ENCODE measurements at places on chromosomes 12 and 14.

GRCh38 chr12:55818140-55818728 lies 393 bp downstream of the ORMDL2 start:
- DNase-seq = no peak

DNA sequence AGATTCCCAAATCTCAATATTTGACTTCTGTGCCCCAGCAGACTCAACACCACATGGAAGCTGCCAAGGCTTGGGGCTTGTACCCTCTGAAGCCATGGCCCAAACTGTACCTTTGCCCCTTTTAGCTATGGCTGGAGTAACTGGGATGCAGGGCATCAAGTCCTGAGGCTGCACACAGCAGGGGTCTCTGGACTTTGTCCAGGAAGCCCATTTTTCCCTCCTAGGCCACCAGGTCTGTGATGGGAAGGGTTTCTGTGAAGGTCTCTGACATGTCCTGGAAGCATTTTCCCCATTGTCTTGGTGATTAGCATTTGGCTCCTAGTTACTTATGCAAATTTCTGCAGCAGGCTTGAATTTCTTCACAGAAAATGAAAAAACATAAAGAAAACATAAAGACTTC lies 762.3 kb downstream of the GALC start:
- no peak for DNase-seq

GRCh38 chr12:119208626-119209061 lies 29.9 kb downstream of the HSPB8 start:
- DNase-seq = no peak

DNA sequence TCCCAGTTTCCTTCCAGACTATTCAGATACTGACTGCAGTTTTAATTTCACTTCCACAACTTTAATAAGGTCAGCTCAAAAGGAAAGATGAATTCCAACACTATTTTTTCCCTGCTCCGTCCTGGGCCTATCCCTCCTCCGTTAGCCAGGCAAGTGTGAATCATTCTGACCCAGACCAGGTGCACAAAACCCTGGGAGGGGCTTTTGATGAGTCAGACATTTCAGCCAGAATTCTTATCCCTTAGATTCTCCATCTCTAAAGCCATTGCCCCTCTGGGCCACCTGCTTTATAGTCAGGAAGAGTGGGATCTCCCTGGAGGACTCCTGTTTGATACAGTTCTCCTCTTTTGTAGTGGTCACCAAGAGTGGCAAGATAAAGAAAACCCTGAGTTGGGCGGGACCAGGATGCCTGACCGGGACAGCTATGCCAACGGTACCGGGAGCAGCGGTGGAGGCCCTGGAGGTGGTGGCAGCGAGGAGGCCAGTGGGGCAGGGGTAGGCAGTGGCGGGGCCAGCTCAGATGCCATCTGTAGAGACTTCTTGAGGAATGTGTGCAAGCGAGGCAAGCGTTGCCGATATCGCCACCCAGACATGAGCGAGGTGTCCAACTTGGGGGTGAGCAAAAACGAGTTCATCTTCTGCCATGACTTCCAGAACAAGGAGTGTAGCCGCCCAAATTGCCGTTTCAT lies 2.2 kb downstream of the ZC3H10 start:
- no peak for DNase-seq

DNA sequence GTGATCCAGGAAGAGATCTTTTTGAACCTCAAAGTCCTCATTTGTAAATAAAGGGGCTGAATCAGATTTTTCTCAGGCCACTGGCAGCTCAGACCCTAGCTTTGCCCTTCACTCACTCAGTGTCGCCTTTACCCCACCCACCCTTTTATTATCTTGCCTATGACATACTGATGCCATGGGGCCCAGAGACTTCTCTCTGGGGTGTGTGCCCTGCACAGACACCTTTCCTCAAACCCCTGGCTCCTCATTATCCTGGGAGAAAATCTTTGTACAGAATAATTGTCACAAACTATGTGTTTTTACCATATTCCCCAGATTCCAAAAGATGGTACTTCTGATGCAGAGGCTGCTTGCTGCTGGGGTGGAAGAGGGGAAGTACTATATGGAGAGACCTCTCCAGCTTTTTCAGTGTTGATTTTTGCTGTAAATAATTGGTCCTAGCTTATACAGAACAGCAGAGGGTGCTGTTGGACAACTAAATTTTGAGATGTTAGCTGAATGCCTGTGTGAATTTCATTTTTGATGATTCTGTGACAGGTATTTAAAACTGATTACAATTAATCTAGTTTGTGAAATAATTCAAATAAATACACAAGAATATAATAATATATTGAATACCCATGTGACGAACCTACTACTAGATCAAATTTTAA lies 53.9 kb upstream of the DCD start:
- DNase-seq = no peak

GRCh38 chr12:23831739-23832138 lies 117.7 kb downstream of the SOX5 start:
- no peak for DNase-seq

DNA sequence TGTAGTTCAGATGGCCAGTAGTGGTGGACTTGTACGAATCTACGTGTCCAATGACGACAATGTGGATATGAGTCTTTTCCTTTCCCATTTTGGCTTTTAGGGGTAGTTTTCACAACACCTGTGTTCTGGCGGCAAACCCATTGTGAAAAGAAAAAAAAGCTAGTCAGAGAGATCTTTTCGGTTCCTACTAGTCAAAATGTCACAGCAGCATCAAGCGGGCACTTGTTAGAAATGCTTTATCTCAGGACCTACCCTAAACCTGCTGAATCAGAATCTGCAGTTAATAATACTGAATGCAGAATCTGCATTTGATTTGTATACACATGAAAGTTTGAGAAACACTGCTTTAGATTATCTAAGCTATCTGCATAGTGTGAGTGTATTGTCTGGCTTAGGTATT lies 18.3 kb downstream of the AEBP2 start:
- no peak for DNase-seq

DNA sequence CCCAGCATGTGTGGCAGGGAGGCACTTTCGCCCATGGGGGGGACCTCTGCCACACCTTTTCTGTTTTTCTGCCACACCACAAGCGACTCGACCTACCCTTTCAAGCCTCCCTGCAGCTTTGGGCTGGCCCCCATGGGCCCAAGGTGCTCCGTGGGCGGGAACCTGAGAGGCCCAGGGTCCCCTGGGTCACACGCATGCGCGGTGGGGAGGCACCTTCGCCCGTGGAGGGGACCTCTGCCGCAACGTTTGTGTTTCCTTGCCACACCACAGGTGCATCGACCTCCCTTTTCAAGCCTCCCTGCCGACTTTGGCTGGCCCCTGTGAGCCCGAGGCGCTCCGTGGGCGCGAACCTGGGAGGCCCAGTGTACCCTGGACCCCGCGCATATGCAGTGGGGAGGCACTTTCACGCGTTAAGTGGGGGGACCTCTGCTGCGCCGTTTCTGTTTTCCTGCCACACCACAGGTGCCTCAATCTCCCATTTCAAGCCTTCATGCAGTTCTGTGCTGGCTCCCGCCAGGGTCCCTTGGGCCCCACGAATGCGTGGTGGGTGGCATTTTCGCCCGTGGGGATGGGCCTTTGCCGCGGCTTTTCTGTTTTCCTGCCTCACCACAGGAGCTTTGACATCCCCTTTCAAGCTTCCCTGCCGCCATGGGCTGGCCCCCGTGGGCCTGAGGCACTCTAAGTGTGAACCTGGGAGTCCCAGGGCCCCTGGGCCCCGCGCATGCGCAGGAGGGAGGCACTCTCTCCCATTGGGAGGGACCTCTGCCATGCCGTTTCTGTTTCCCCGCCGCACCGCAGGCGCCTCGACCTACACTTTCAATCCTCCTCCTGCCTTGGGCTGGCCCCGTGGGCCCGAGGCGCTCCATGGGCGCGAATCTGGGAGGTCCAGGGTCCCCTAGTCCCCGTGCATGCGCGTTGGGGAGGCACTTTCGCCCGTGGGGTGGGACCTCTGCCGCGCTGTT lies 332.2 kb downstream of the ALG10 start:
- DNase-seq = no peak

DNA sequence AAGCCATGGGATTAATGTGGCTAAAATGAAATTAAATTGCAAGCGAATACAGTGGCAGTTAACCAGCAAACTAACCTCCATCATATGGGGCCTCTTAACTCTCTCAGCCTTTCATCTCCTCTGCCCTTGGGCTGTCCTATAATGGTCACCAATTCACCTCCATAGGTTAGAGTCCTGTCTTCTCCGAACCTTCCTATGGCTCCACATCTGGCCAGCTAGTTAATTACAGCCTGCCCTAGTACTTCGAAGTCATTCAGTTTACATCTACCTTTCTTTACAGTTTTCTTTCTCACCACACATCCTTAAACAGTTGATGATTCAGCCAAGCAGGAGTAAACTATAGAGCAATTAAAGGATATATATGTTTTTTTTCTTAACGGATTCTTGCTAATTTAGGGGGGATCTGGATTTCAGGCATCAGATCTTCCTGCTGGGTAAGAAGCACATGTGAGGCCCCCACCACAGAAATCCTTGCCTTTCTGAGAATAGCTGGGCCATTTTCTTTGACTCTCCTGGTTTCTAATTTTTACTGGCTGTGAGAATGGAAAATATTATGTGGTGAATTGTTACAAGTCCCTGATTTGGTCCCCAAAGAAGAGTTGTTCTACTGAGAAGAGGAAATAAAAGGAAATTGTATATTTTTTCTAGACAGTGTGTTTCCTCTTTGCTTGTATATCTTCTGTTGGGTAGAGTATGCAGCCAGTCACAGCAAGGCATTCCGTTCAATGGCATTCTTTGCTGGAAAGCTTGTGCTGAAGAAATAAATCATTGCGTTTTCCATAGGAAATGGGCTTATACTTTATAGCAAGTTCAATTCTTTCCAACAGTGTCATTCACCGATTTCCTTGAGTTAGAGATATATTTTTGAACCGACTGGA lies 16.7 kb downstream of the HMGA2 start:
- DNase-seq = no peak

GRCh38 chr14:84236290-84236689 lies 1293.7 kb upstream of the FLRT2 start:
- no peak for DNase-seq

DNA sequence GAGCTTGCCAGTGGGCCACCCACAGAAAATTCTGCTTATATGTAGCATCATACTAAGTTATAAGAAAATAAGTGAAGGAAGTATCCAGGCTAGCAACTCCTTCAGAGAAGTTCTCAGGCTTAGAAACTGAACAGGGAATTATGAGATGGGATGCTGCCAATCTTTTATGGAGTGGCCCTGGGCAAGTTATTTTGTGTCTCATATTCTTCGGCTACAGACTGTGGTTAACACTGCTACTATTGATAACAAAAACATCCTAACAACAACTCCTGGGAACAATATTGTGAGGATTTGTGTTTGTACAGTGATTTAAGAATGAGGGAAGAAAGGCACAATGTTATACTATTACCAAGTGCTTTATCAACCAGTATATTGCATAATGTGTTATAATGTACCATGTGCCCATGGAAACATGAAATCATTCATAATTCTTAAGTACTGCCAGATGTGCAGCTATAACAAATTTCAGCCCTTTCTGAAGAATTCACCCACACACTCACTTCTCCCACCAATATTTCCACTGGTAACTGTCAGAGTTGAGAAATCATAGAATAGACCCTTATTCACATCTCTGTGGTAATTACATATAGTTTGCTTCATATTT lies 113.3 kb upstream of the SOX5 start:
- no peak for DNase-seq

DNA sequence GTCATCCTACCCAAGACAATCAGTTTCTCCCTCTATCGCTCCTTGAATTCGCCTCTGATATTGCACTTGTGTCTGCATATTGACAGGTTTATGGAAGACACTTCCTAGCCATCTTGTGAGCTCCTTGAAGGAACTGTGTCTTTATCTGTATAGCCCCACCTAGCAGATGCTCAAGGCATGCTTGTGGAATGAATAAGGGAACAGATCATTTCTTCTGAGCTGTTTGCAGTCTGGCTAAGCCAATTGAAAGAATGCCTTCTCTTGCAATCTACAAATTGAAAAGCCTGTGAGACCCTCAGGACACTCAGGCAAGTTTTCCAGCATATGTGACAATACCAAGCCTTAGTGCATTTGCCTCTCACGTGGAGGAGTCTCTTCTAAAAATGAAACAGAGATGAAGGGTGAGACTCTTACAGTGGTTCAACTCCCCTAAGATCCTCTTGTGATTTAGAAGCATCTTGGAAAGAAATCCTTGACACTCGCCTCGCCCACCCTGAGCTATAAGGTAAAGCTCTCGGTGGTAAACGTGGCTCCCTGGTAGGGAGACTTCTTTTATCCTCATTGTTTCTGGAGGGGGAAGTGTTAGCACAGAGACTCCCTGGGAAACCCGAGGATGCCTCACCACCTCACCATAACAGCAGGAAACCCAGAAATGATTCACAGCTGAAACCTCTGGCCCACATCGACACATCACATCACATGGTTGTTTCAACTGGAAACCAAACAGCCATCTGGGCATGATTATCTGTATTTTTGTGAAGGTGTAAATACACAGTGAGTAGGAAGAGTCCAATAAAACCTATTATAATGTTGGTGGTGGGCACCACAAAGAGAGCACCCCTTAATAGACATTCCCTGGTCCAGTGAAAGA lies 112.3 kb upstream of the BCL2L14 start:
- DNase-seq = no peak

DNA sequence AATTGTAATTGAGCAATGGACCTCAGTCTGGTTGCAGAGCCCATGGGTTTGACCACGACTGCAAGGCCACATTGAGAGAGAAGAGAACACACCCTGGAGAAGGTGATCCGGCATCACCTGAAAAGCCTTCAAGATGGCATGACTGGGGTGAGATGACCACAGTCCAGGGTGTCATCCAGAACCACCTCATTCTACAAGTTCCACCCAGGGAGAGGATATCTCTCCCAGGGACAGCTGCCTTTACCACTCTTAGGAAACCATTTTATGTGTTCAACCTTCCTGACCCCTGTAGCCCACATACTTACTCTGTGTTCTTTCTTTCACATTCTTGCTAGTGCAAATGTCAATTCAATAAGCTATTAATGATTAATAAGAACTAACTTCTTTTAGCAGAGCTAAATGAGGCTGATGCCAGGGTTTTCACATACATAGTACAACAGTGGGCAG lies 43.4 kb upstream of the CPM start:
- no peak for DNase-seq

GRCh38 chr14:66496911-66497310 lies 10.7 kb downstream of the CCDC196 start:
- no peak for DNase-seq
